ENCODE measurements at places on chromosomes 12 and 14. TPM values are rescaled to one million over a fixed set of nuclear protein-coding genes. Genes with fewer than 3 reads are reported as not detected.

DNA sequence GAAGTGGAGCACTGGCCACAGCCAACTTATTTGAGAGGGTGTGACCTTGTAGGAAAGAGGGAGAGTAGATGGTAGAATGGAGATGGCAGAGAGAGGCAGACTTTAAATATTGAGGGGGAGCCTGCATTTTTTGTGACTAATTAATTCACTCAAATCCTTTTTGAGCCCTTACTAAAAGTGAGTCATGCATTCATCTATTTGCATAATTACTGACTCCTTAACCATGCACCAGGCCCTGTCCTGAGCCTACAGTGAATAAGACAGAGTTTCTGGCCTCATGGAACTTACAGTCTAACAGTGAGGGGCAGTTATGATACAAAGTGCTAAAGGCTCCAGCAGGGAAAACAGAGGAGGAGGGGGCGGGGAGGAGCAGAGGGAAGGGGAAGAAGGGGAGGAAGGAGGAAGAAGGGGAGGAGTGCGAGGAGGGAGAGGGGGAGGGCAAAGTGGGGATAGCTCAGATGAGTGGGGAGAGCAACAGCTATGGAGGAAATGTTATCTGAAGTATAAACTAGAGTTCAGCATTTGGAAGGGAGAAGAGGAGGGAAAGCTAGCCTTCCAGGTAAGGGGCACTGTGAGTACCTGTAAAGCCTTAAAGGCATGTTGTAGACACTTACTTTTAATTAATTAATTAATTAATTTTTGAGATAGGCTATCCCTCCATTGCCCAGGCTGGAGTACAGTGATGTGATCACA is 7.5 kb upstream of the CTDSP2 start:
- no peak for DNase-seq
- H3K4me3 ChIP-seq: no peak overlapping the region
- no peak overlapping the region for H3K27ac ChIP-seq
- no peaks in the 10 kb centered on the region for H3K27me3 ChIP-seq
- peaks cover 8% of the 10 kb centered on the region for H3K4me1 ChIP-seq

- no peaks in the 10 kb centered on the region for H3K36me3 ChIP-seq
- no peaks in the 10 kb centered on the region for H3K4me1 ChIP-seq
- H3K27me3 ChIP-seq: no peaks in the 10 kb centered on the region
These were observed 40.6 kb downstream of the LTBP2 start for GRCh38 chr14:74571441-74571841.

GRCh38 chr12:709455-710020 is 42.8 kb upstream of the WNK1 start:
- no peaks in the 10 kb centered on the region for H3K27me3 ChIP-seq
- H3K4me1 ChIP-seq: no peaks in the 10 kb centered on the region
- no peaks in the 10 kb centered on the region for H3K36me3 ChIP-seq

DNA sequence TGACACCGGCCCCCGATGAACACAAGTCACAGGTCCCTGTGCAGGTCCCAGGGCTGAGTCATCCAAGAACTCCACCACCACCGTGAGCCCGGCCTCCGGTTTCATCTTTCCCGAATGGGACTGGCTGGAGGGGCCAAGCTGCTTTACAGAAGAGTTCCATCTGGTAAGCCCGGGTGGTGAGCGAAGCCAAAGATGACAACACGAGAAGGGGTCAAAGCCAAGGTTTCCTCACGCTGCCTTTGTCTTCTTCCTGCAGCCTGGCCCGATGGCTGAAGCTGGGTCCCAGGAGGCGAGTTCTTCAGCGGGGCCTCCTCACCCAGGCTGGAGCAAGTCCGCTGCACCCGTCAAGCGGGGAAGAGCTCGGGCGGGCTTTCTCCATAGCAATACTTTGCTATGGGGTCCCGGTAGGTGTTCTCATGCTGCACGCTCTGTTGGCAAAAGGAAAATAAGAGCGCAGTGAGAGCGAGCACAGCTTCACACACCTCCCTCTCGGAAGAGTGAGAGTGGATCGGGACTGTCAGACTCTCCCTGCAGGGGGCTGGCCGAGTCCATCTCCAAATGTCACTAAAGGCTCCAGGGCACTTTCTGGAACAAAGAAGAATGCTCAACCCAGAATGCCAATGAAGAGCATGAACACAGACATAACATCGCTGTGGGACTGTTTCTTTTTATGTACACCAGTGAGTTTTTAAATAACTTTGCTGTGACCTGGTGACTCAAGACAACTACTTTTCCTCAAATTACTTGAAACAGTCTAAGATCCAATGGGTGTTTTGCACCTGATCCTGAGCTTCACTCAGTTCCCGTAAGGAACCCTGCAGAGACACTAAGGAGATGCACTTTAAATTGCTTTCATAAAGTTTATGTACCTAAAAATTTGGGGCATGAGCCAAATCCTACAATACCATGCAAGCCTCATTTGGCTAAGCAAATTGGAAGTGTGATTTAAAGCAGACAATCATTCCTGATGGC is 20.1 kb downstream of the SPRING1 start:
- H3K27me3 ChIP-seq: no peaks in the 10 kb centered on the region
- H3K36me3 ChIP-seq: peaks cover 78% of the 10 kb centered on the region
- H3K27ac ChIP-seq: no peak overlapping the region
- no peak overlapping the region for H3K4me3 ChIP-seq
- DNase-seq: no peak

The ACSM4 gene
- total RNA-seq: not detected

GRCh38 chr12:86234316-86234855 is 21.8 kb downstream of the MGAT4C start:
- H3K4me1 ChIP-seq: no peaks in the 10 kb centered on the region
- H3K36me3 ChIP-seq: no peaks in the 10 kb centered on the region
- H3K27ac ChIP-seq: no peak overlapping the region

The RNASE12 gene
- total RNA-seq: not detected

The KCNJ8 gene
- not detected for total RNA-seq

The DGLUCY gene
- total RNA-seq: 63.7 TPM

All from naive thymus-derived CD4-positive, alpha-beta T cell (primary cell).